ENCODE measurements at places on chromosomes 3 and 15. TPM values are rescaled to one million over a fixed set of nuclear protein-coding genes. Genes with fewer than 3 reads are reported as not detected.

- DNase-seq: no peak
These were observed 3.4 kb downstream of the FSD2 start for GRCh38 chr15:82802497-82802896.

CMTM8 gene
- 9.2 TPM for polyA plus RNA-seq

PPP2R3A gene
- 23.2 TPM for polyA plus RNA-seq

- peak; percentile 41 for DNase-seq
These were observed 279.1 kb upstream of the THRB start for GRCh38 chr3:24773798-24774197.

DNA sequence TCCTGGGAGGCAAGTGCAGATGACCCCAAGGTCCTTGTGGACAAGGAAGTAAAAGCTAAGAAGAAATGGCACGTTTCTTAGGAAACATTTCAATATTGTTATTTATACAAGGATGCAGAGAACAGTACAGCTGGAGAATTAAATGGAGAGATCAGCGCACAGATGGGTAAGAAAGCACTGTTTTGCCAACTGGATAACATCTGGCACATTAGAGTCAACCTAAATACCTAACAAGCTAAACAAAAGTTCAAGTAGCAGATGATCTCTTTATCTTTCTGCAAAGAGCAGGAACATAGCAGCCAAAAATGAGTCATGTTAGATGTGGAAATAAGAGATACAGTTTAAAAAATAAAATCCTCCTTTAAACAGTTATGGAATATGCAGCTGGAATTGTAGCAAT is 15.7 kb upstream of the DPPA4 start:
- DNase-seq: no peak

TRIM42 gene
- polyA plus RNA-seq: not detected

SPESP1 gene
- 5.5 TPM for polyA plus RNA-seq

GPR62 gene
- polyA plus RNA-seq: 0.37 TPM

DNA sequence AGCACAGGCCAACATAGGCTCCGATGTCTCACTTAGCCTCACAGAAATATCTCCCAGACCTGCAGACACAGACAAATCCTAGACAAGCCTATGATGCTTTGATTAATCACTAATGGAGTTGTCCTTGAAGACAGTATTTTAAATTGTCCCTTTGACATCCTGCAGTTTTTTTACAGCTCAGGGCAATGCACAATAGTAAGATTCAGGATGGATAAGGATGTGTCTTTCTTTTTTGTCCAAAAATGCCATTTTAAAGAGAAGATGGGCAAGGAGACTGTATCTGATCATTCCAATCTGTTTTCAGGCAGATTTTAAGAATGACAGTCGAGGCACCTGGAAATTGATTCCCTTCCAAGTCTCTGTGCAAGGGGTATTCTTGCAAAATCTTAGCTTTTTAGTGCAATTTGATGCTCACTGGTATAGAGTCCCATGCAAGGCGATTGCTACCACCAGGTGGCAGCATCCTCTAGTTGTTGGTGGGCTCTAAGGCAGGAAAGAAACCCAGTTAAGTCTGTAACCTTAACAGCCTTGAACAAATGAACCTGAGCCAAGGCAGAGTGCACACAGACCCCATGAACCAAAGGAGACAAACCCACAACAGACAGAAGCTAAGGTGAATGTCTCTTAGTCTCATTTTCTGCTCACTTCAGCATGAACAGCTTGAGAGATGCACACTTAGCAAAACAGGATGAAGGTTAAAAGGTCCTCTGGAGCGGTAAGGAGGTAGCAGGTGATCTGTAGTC is 51.2 kb upstream of the MINAR1 start:
- DNase-seq: peak; percentile 66

CAMK2N2 gene
- polyA plus RNA-seq: not detected

- DNase-seq: no peak
These were observed 1.5 kb downstream of the TPRA1 start for GRCh38 chr3:127588806-127589577.

GP9 gene
- 2.2 TPM for polyA plus RNA-seq

- DNase-seq: no peak
These were observed 1.7 kb downstream of the GABRB3 start for GRCh38 chr15:26771168-26771567.

- DNase-seq: no peak
These were observed 250.2 kb downstream of the VGLL3 start for GRCh38 chr3:86740751-86741150.

- DNase-seq: no peak
These were observed 76.0 kb upstream of the GSK3B start for GRCh38 chr3:120170223-120170622.

KLF15 gene
- 11.6 TPM for polyA plus RNA-seq

GRCh38 chr3:152382312-152383135 is 113.8 kb downstream of the MBNL1 start:
- no peak for DNase-seq

GRCh38 chr15:80596521-80596976 is 98.6 kb upstream of the ABHD17C start:
- no peak for DNase-seq

STARD9 gene
- 7.5 TPM for polyA plus RNA-seq

DNA sequence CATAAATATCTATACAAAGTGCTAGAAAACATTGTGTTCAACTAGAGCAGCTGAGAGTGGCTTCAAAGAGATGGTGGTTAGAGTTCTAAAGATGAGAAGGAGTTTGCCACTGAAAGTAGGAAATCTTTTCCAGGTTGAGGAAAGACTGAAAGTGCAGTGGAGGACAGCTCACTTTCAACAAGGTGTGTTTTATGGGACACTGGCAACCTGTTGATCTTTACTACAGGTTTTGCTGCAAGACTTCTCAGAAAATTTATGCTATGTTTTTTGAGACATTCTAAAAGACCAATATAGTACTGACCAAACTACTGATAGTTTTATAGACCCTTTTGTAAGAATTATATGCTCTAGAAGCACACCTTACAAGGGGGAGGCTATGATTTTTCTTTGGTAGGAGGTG is 3.8 kb downstream of the CHRNA7 start:
- DNase-seq: no peak

NOX5 gene
- polyA plus RNA-seq: 0.40 TPM

DNA sequence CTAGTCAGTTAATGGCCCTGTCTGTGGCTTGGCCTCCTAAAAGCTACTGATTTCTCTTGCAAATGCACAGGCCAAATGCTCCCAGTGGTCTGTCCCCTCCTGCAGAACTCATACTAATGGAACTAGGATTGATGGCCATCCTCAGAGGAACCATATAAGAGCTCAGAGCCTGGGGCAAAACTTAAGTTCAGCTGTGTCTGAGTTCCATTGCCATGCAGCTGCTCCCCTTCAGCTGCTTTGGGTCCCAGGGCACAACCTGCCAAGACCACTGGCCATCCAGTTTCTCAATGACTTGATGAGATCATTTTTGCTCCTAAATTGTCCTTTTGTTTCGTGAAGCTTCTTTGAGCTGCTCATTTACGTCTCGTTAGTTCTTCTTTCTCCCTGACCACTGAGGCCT is 529.5 kb upstream of the TBL1XR1 start:
- DNase-seq: no peak

GRCh38 chr15:81882504-81882903 is 163.3 kb downstream of the MEX3B start:
- no peak for DNase-seq

ANKRD63 gene
- polyA plus RNA-seq: 0.14 TPM

KCNAB1 gene
- polyA plus RNA-seq: 3.0 TPM

SPATA12 gene
- 0.07 TPM for polyA plus RNA-seq

LRRIQ4 gene
- 0.18 TPM for polyA plus RNA-seq

GRCh38 chr3:188197388-188197847 is 43.5 kb downstream of the LPP start:
- no peak for DNase-seq

GRCh38 chr15:77186594-77187011 is 115.7 kb upstream of the TSPAN3 start:
- DNase-seq: no peak

GRCh38 chr15:65333148-65333820 is 28.8 kb downstream of the RNU5B-1 start:
- DNase-seq: no peak

- DNase-seq: no peak
These were observed 53.0 kb downstream of the RLBP1 start for GRCh38 chr15:89168316-89168833.

Data from right renal cortex interstitium (tissue), 3 donors.